ENCODE measurements at places on chromosomes 12 and 14.
A peak's percentile ranks its signal among the peaks of the same experiment; 100 is the strongest.

DNA sequence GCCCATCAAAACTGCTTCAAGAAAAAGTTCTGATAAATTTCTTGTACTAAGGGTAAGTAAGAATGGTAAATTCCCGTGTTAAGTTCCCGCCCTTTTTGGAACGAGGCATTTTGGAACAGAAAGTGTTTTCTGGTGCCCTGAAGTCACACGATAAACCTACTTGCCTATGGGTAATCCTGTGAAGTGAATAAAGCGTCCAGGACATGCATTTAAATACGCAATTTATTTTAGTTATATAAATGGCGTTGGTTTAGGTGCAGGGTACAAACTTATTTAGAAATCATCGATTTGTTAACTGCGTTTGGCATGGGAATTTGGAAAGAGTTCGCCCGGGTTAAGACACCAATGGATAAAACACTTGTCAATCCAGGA lies 715 bp upstream of the RAP1B start:
- no peak for DNase-seq

DNA sequence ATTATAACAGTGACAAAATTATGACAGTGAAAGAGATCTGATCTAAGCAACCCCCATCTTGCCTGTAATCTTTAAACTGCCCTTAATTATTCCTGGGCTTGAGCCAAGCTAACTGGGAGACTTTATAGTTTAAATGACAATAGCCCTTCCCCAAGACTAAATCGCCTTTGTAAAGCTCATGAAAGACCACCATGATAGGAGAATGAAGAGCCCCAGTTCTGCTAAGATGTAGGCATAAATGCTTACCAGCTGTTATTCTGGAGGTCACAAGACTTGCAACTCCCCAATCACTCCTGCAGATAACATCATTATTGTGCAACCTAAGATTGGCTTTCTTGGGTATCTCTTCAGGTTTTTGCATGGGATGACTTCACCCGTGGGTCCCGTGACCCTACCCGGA lies 599.7 kb downstream of the KCNH5 start:
- DNase-seq = no peak

- DNase-seq = no peak
Measured at GRCh38 chr12:121748571-121749265, 36.2 kb downstream of the TMEM120B start.

- no peak for DNase-seq
Measured at GRCh38 chr12:24034160-24034559, 84.7 kb upstream of the SOX5 start.

- DNase-seq = no peak
Measured at GRCh38 chr14:60195179-60195810, 30.1 kb upstream of the DHRS7 start.

DNA sequence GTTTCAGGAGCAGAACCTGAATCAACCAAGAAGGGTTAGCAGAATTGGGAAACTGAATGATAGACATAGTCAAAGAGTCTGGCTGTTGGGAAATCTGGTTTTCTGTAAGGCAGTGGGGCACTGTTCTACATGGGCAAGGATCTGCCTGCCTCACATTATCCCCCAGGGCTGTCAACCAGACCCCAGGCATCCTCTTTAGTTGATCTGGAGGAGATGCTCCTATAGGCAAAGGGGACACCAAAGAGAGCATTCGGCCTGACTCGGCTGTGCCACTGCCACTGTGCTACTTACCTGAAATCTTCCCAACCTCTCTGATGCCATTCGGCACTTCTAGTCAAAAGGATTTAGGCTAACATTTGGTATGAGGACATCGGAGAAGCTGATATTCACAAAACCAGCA lies 4.1 kb downstream of the ISCU start:
- no peak for DNase-seq

- no peak for DNase-seq
Measured at GRCh38 chr14:78576437-78577166, 406.4 kb downstream of the NRXN3 start.

DNA sequence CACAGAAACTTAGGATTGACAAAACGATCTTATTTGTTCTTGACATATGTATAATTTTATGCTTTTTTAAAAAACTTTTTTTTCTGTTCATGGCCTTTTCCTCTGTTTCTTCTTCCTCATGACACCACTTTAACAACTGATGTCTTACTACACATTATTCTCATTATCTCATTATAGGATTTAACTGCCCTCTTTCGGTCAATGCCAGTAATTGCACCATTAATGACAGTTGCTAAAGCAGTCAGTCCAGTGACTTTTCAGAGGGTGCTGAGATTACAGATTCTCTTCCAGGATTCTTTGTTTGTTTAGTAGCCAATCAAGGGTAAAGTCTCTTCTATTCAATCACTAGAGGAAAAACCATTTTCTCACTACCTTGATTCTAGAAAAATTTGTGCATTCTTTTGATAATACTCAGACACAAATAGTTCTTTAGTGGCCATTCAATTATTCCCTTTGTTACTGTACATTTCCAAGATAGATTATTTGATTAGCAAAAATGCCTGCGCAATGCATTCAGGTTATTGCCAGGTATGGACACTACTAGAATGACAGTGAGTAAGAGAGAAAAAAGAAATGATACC lies 50.1 kb downstream of the KLRG1 start:
- DNase-seq = peak; percentile 55

- no peak for DNase-seq
Measured at GRCh38 chr12:24840046-24840800, 108.7 kb downstream of the BCAT1 start.

DNA sequence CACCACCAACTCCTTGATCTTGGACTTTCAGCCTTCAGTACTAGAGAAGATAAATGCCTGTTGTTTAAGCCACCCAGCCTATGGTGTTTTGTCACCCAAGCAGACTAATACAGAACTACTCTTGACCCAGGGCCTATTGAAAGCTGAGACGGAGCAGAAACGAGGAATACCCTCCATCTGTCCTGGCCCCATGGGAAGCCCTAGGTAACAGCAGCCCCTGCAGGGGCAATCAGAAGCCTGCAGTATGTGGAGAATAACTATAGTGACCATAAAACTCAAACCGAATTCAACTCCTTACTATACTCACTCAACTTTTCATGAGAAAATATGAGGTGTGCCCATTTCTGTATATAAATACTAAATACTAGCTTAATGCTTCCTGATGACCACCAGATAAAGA lies 307.4 kb downstream of the NUAK1 start:
- DNase-seq = no peak

DNA sequence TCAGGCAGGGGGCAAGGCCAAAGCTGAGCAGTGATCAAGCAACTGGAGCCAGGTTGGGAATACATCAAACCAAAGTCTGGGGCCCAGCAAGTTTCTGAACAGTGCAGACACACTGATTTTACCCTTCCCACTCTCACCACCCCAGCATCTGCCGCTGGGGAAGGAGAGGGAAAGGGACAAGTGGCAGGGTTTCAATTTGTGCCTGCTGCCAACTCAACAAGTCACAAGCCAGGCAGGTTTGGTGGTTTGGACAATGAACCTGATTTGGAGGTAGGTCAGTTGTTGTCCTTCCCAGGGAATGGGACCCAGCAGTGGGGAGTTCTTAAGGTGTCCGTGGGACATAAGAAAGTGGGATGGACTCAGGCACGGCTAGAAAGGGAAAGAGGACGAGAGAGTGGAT lies 151.9 kb upstream of the NOS1 start:
- no peak for DNase-seq

GRCh38 chr14:80924365-80925103 lies 17.0 kb downstream of the CEP128 start:
- DNase-seq = no peak

DNA sequence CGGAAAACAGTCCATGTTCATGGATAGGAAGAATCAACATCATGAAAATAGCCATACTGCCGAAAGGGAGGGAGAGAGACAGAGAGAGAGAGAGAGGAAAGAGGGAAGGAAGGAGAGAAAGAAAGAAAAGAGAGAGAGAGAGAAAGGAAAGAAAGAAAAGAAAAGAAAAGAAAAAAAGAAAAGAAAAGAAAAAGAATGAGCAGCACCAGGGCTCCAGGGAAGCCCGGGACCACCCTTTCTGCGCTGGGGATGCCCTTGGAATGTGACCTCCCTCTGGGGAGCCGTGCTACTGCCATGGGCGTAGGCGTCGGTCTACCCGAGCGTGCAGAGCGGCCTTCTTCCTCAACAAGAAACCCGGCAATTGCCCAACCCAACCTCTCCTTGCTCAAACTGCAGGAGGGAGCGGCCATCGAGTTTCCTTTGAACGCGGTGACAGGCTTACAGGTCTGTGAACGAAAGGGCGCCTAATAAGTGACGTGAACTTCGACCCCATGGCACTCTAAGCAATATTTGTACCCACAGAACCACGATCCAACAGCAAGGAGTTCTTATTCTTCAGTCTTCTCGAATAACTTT lies 16.9 kb downstream of the OR6S1 start:
- DNase-seq = no peak

GRCh38 chr14:95409477-95410272 lies 90.0 kb upstream of the CLMN start:
- peak; percentile 46 for DNase-seq

DNA sequence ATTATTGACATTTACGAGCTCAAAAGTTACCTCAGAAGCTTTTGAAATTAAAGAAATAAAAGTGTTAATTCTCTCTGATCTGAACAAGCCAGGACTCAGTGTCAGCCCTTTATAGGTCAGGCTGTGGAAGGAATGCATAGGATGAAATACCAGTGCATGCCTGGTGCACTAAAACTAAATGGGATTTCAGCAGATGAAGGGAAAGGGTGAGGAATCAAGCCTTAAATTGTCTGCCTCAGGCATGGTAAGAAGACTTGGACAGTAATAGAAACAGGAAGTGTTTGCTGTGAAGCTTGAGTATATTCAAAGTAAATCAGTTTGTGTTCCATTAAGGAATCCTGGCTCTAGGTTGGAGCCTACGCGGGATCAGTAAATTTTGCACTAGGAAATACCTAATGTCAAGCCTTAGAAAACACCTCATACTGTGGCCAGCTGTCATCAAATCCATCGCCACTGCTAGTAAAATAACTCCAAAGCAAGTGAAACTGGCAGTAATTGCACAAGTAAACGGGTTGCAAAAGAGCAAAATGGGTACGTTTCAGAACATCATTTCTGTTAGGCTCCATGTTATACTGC lies 76.3 kb downstream of the PDE3A start:
- DNase-seq = no peak
